ENCODE measurements at places on chromosomes 5 and 9.

- no peak for DNase-seq
Measured at GRCh38 chr9:127521919-127522304, 70.6 kb downstream of the LRSAM1 start.

DNA sequence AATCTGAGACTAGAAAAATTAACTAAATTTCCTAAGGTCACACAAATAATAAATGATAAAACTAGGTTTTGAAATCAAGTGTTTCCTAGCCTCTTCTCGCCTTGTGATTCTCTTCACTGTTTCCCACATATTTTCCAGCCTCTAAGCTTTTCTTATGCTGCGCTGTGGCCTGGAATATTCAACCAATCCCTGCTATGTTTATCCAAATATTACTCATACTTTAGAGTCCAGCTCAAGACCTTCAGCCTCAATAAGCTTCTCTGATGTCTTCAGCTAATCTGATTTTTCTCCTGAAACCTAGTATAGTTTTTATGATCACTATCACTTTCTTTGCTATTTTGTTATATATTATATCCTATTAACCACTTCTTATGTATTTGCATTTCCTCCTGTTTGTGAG, 303.1 kb upstream of the CDH6 start:
- DNase-seq: no peak

DNA sequence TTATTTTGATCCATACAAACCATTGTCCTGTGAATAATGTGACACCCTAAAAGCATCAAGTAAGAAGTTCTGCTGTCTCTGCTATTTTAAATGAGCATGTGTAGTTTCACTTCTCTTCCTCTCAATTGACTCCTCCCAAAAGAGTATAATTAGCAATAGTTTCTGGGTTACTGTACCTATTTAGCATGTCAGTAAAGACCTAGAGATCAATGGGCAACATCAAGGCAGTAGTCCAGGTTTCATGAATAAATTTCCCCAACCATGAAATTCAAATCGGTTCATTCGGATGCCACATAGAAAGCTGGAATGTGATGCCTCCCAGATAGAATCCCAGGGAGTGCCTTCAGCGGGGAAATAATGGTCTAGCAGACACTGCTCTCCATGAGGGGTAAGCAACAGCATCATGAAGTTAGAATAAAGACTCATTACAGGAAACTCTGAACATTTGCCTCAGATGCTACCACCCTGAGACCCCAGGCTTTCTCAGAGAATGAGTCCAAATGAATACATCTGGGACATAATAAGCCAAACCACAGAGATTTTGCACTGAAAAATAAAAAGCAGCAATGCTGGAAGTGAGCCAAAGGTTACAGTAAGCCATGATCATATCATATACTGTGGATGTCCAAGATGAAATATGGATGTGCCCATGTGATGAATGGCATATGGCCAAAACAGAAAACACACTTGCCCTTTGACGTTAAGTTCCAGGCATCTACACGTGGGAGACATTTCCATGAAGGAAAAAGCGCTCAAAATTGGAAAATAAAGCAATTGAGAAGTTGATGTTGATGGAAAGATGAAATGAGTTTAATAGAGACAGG, 1107.0 kb upstream of the SEMA6A start:
- DNase-seq: no peak

- no peak for DNase-seq
Measured at GRCh38 chr9:105053209-105053652, 125.3 kb upstream of the ABCA1 start.

- DNase-seq: no peak
Measured at GRCh38 chr5:74132485-74132884, 506.5 kb downstream of the ARHGEF28 start.

- DNase-seq: no peak
Measured at GRCh38 chr5:95583992-95584391, 29.1 kb downstream of the ARSK start.

Data from NCI-H2029 treated with DMSO at 0.1 percent for 48 hours (cell line).